ENCODE measurements at places on chromosomes 16 and 17.

GRCh38 chr16:89489040-89489897 lies 1.1 kb downstream of the ANKRD11 start:
- peak; percentile 90 for DNase-seq

DNA sequence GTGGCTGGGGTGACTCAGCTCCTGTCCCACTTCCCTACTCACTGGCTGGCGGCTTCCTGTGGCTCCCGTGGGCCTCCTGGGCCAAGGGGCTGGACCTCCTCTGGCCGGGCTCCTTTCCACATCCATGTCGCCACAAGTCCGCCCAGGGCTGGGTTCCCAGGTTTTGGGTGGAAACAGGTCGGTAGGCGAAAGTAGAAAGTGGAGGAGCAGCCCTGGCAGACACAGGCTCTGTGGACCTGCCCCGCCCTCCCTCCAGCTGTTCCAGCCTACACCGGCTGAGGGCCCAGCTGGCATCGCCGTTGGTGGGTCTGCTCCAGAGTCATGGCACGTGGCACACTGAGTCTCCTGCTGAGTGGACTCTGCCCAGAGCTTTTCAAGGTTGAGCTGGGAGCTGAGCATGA lies 28.7 kb downstream of the GSE1 start:
- DNase-seq, result no peak

- DNase-seq, result no peak
These were observed 29.7 kb upstream of the NGFR start for GRCh38 chr17:49465331-49465903.

GRCh38 chr16:89504091-89504490 lies 4.1 kb upstream of the SPG7 start:
- no peak for DNase-seq

DNA sequence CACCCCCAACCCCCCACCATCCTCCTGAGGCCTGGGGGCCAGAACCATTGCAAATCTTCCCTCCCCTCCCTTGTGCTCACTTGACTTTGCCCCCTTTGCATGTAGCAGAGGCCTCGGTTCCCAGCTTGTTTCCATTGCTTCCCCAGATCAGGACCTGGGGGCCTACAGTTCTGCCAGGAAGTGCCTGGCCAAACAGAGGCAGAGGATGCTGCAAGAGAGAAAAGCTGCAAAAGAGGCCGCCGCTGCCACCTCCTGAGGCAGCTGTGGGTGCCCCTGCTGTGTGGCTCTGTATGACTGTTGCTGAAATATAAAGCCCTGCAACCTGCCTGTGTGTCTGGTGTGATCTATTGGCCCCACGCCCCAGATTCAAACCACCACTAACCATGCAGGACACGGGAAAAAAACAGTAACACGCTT lies 2.3 kb downstream of the NDUFB10 start:
- no peak for DNase-seq

DNA sequence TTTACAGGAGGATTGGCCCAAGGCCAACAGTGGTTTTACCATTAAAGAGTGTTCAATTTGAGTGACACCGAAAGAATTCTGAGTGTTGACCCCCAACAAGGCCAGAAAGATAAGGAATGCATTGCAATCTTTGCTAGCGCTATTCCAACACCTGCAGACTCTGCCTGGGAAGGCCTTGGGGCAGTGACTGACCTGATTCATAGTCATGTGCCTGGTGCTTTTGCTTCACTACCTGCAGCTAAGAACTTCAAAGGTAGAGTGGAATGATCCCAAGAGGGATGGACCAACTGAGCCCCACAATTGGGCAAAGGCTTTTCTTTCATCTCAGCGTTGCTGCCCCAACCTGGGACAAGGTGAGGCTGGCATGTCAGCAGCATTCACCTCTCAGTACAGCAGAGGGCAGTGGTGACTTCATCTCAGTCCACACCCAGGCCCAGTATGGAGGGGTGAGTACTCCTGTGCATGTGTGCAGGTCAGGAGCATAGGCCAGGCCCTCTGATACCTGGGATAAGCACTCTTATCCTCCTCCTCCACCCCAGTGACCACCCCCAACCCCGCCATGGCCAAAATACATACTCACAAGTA lies 149.6 kb upstream of the GNAO1 start:
- peak; percentile 29 for DNase-seq

GRCh38 chr16:10878644-10879501 lies 1.9 kb downstream of the CIITA start:
- peak; percentile 32 for DNase-seq

- DNase-seq, result no peak
These were observed 25.4 kb downstream of the RANBP10 start for GRCh38 chr16:67780847-67781564.

DNA sequence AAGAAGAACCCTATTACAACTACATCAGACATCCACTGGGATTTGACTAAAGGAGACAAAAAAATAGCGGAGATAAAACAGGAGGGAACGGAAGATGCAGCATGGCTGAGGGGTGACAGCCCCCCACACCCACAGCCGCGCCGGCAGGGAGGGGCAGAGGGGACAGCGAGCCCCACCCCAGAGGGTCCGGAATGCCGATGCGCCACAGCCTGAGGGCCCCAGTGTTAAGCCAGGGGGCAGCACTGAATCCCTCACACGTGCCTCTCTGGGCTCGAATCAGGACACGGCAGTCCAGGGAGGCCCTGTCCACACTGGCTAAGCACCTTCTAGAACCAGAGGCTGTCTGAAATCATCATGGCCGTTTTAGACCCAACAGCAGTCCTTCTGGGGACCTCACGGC lies 18.8 kb downstream of the MAP1LC3B start:
- DNase-seq, result no peak

DNA sequence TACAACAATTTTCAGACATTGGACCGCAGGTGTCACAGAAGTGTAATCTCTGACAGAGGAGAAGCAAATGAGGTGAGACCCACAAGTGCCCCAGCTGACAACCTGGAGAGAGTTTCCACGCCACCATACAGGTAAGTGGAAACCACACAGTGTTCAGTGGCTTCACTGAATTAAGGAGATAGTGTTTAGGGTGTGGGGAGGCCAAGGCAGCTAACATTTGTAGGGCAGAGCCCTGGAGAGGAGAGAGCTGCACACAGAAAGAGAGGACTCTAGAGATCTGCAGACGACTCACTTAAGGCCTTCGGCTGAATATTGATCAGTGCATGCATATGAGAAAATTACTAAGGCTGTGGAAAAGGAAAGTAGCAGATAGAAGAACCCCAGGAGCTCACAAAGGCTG lies 228.9 kb upstream of the TNRC6C start:
- DNase-seq, result no peak

GRCh38 chr16:87320510-87321227 lies 3.5 kb upstream of the C16orf95 start:
- no peak for DNase-seq

GRCh38 chr17:82358465-82359350 lies at the start of gene TEX19:
TEX19 (plus strand) TSS chr17:82359247; CDS start chr17:82362151, 2,904 bp downstream.
- no peak for DNase-seq

- DNase-seq, result no peak
These were observed 221.5 kb upstream of the SOX9 start for GRCh38 chr17:71899317-71899716.

DNA sequence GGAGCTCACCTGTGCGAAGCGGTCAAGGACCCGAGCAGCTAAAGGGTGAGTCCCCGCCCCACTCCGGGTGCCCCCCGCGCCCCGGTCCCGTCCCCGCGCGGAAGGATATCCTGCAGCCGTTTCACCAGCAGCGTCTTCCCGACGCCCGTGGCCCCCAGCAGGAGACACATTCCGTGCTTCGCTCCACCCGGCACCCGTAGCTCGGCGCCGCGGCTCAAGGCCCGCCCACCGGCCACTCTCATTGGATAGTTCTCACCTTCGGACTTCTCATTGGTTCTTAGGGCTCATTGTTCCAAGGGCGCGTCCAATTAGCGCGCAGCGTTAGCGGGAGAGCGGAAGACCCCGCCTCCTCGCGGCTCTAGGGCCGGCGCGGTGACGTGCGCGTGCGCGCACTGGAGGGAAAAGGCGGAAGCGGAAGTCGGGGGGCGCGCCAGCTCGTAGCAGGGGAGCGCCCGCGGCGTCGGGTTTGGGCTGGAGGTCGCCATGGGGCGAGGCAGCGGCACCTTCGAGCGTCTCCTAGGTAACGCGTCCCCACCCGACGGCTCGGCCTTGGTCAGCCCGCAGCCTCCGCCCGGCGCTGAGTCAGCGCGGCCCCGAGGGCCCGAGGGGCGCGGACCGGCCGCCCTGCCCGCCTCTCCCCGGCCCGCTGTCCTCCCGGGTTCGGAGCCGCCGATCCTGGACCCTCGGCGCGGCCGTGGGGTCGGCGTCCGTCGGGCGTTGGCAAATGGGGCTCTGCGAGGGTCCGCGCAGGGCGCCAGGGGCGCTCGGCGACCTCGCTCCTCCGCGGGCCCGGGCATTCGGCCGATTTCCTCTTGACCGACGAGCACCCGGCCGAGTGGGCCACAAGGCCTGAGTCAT lies at the start of the genes ARL16 and HGS:
ARL16 (minus strand) TSS at position 214 of the 858 bp plus-strand sequence; CDS start at position 170, 44 bp downstream.
HGS (plus strand) TSS at position 428 of the 858 bp plus-strand sequence; CDS start at position 484, 56 bp downstream.
- DNase-seq, result peak; percentile 99

DNA sequence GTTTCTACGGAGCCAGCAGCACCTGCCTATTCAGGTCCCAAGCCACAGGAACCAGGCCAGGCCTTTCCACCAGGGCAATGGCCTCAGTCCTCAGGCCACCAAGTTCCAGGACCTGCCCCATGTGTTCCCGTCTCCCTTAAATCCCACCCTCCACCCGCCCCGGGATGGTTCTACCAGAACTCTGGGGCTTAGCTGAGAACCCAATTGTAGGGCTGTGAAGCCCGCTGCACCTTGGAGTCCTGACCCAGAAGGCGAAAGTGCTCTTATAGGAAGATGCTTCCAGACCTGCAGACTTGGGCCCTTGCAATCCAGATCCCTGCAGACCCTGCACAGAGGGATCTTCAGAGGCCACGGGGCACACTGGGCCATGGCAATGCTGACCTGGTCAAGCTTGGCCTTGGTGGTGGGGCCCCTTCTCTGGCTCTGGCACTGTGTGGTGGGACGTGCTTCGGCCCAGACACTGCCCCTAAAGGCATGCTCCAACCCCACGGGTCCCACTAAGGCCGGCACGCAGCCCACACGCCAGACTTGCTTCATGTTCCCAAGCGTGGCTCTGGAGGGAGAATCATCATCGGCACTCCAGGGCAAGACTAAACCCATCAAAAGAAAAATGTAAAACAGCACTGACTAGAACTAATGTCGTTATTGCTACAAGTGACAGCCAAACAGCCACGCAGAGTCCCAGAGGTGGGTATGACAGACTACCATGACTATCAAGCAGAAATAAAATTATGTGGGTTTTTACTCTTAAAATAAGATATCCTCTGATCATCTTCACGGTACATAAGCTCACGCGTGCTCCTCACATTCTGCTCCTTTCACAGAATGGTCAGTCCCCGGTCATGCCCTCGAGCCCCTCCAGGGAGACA lies 41.3 kb upstream of the ATP2A3 start:
- DNase-seq, result no peak

- no peak for DNase-seq
These were observed 64.6 kb downstream of the FTO start for GRCh38 chr16:53768593-53768992.

DNA sequence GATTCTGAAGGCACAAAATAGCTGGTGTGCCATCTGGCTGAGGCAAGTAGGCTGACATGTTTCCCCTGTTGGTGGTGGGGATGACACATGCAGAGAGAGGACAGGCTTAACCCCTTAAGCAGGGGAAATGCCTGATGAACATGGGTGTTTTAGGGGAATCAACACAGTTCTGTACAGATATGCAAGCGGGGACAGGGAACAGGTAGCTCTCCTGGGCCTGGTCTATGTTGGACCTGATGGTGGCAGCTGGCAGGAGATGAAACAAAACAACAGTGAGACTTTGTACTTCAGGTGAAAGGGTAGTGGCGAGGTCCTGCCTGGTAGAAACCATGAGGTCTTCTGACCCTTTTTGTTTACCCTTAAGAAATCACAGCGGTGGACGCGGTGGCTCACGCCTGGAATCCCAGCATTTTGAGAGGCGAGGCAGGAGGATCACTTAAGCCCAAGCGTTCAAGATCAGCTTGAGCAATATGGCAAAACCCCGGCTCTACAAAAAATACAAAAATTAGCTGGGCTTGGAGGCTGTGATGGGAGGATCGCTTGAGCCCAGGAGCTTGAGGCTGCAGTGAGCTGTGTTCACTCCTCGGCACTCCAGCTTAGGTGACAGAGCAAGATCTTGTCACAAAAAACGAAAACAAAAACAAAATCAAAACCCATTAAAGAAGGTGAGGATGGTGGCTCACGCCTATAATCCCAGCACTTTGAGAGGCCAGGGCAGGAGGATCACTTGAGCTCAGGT lies 10.5 kb downstream of the OR1F1 start:
- no peak for DNase-seq

GRCh38 chr17:9931144-9931741 lies 26.2 kb upstream of the RCVRN start:
- no peak for DNase-seq

DNA sequence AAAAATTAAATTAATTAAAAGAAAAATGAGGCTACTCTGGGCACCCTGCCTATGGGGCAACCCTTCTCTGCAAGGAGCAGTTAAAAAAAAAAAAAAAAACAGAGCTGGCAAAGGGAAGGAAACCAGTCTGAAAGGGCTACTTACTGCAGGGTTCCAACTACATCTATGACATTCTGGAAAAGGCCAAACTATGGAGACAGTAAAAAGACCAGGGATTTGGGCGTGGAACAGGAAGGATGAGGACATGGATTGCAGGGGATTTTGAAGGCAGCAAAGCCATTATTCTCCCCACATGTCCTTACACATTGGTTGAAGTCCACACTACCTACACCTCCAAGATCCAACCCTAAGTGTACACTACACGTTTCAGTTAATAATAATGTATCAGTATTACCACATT lies 4.6 kb downstream of the RPH3AL start:
- no peak for DNase-seq

DNA sequence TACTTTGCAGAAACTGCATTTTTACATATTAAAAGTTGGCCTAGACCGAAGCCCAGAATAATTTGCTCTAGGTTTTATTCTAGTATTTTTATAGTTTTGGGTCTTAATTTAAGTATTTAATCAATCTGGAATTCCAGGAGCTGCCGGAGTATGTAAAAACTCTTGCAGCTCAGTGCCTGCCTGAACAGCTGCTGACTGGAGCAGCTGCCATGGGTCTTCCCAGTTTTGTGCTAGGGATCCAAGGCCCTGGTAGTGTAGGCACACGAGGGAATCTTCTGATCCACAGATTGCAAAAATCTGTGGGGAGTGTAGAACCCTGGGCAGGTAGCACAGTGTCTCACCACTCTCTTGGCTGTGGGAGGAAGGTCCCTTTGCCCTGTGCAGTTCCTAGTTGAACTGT lies 87.0 kb upstream of the HS3ST3A1 start:
- no peak for DNase-seq

DNA sequence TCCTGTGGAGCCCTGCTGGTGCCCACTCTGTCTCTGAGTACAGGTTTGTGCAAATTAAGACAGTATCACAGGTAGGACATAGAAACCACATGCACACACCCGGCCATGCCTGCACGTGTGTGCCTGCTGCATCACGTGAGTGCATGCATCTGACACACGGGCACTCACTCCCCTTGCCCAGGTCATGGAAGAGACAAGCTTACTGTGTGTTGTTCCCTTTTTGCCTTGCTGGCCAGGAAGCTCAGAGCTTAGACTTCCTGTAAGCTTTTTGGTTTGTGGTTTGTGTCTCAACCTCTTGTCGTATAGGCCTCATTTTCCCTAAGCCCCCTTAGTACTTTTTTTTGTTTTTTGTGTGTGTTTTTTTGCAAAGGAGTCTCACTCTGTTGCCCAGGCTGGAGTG lies 25.0 kb downstream of the ZNF469 start:
- DNase-seq, result no peak

GRCh38 chr17:67769231-67769630 lies 51.5 kb downstream of the NOL11 start:
- DNase-seq, result no peak

Data from stimulated activated naive CD8-positive, alpha-beta T cell treated with anti-CD3 and anti-CD28 coated beads, Interleukin-15, amount 100 ng/mL, for 72 hours (primary cell).